ENCODE measurements at places on chromosomes 11 and 22. TPM values are rescaled to one million over a fixed set of nuclear protein-coding genes. Genes with fewer than 3 reads are reported as not detected.

Gene MPPED2
- not detected for total RNA-seq

Gene KCNJ1
- not detected for total RNA-seq

GRCh38 chr22:44814266-44815098, 62.1 kb downstream of the ARHGAP8 start:
- no peaks in the 10 kb centered on the region for H3K4me1 ChIP-seq
- no peak for DNase-seq
- H3K27me3 ChIP-seq = peaks cover 8% of the 10 kb centered on the region

- H3K4me3 ChIP-seq = no peak overlapping the region
- no peaks in the 10 kb centered on the region for H3K4me1 ChIP-seq
- H3K36me3 ChIP-seq = no peaks in the 10 kb centered on the region
- no peak overlapping the region for H3K27ac ChIP-seq
Measured at GRCh38 chr11:1237851-1238250, 15.0 kb downstream of the MUC5B start.
